Activated naive CD4-positive, alpha-beta T cell (primary cell): ENCODE measurements at places on chromosomes 2 and 18.

DNA sequence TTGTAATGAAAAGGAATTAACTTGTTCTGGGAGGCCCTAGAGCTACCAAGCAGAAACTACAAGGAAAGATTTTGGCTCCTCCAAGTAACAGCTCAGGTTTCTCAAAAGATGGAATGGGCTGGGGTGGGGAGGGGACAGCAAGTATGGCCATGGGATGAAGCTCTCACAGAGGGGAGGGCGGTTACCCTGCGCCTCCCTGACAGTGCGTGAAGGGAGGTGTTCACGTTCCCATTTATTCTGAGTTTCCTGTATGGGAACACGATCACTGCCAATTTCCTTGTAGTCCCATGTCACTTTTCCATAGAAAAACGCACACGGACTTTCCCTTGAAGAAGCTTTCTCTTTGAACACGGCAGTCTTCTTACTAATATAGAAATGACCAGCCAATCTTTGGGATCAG lies 17.0 kb downstream of the CDC42EP3 start:
- DNase-seq = no peak

- no peak for DNase-seq
Measured at GRCh38 chr2:150020221-150020620, 432.6 kb upstream of the MMADHC start.

GRCh38 chr2:201414099-201415023 lies 36.9 kb downstream of the TRAK2 start:
- DNase-seq = no peak

- no peak for DNase-seq
Measured at GRCh38 chr2:167471734-167472133, 583.5 kb downstream of the XIRP2 start.

GRCh38 chr2:240024766-240025165 lies 376 bp downstream of the NDUFA10 start:
- peak; percentile 30 for DNase-seq

- peak; percentile 44 for DNase-seq
Measured at GRCh38 chr2:197378494-197379307, 56.1 kb downstream of the SF3B1 start.

- no peak for DNase-seq
Measured at GRCh38 chr2:212547716-212548454, 9.3 kb upstream of the ERBB4 start.

GRCh38 chr18:48408111-48408726 lies 964 bp downstream of the ZBTB7C start:
- no peak for DNase-seq

DNA sequence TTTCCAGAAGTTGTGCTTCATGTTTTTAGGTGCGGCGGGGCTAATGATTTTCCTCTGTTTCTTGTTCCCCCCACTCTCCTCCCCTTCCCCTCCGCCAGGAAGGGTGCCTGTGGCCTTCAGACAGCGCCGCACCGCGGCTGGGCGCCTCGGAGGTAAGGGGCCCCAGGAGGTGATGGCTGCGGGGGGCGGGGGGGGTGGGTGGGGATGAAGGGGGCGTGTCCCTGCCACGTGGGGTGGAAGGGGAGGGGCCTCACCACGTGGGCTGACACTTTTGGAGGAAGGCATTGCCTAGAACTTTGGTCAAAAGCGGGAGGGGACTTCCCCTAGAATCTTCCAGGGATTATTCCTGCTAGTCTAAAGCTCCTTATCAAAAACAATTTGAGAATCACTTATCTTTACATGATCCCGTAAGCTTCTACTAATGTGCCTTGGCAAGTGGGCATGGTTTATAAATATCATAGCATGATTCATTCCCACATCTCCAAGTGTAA lies 83.1 kb downstream of the FAM210A start:
- DNase-seq = no peak

DNA sequence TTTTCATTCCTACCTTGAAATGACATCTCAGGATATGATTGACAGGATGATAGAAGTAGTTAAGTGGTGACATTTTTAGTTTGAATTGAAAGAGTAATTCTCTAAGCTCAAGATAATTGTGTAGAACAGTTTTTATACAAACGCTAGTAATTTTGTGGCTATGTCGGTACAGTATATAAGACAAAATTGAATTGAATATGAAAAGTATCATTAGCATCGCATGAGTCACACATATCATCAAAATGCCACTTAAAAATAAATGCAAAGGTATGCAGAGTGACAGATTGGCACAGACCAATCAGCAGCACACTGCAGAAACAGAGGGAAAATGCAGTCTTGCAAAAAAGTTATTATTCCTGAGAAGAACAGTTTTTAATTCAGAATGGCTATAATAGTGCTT lies 608.2 kb upstream of the NETO1 start:
- no peak for DNase-seq

GRCh38 chr2:212811036-212811805 lies 272.6 kb upstream of the ERBB4 start:
- no peak for DNase-seq

DNA sequence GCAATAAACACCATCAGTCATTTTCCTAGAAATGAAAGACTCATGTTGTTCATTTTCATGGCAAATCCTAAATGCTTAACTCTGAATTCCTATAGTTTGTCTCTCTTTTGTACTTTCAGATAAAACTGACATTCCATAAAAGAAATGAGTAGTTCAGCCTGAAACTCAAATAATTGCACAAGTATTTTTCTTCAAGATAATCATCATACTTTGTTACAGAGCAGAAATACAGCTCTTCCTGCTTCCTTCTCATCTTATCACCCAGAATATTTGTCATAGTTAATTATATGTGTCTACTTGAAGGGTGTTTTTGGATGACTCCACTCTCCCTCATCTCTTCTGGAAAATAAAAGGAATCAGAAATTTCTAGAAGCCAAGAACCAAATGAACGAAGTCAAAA lies 141.1 kb downstream of the HNMT start:
- no peak for DNase-seq

DNA sequence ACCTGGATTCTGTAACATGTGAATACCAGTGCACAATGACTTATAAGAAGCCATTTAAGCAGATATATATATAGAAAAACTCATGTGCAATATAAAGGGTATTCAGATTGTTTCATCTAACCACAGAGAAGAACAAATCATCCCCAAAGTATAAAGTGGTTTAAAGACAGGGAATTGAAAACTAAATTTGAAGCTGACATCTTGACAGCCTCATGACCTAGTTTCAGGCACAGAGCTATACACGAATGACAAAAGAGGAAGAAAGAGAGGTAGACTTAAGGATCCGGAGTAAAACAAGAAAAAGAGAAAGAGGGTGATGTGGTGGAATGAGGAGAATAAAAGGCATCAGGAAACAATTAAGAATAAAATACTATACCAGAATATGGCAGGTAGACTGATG lies 194.5 kb downstream of the EPHA4 start:
- DNase-seq = no peak
